Activated naive CD8-positive, alpha-beta T cell treated with anti-CD3 and anti-CD28 coated beads, Interleukin-2, amount 50 U/mL, for 16 hours (primary cell): ENCODE measurements at places on chromosomes 7 and 10.

GRCh38 chr7:80781146-80781545 is 137.7 kb downstream of the SEMA3C start:
- no peak for DNase-seq

GRCh38 chr7:101882595-101883564 is 65.5 kb downstream of the CUX1 start:
- DNase-seq, result no peak

GRCh38 chr7:105647591-105647990 is 66.3 kb upstream of the EFCAB10 start:
- DNase-seq, result no peak

GRCh38 chr7:150784120-150784736 is 15.9 kb downstream of the TMEM176B start:
- no peak for DNase-seq

GRCh38 chr10:30445711-30446110 is 11.7 kb downstream of the MAP3K8 start:
- no peak for DNase-seq

GRCh38 chr7:155206318-155207020 is 91.2 kb upstream of the INSIG1 start:
- DNase-seq, result peak; percentile 55

- DNase-seq, result no peak
Observed at GRCh38 chr7:22268884-22269421, 88.0 kb downstream of the RAPGEF5 start.

DNA sequence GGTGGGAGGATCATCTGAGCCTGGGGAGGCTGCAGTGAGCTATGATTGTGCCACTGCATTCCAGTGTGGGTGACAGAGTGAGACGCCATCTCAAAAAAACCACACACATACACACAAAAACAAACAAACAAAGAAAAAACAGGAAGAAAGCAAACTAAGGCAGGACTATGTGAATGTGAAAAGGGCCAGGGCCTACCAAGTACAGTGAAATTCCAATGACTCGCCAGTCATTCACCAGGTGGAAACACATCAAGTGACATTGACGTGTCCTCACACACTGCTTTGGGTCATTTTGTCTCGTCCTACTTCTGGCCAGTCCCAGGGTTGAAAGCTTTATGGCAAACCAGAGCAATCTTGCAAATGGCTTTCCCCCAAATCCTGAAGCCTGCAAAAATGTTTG is 79.9 kb downstream of the HIP1 start:
- DNase-seq, result no peak

DNA sequence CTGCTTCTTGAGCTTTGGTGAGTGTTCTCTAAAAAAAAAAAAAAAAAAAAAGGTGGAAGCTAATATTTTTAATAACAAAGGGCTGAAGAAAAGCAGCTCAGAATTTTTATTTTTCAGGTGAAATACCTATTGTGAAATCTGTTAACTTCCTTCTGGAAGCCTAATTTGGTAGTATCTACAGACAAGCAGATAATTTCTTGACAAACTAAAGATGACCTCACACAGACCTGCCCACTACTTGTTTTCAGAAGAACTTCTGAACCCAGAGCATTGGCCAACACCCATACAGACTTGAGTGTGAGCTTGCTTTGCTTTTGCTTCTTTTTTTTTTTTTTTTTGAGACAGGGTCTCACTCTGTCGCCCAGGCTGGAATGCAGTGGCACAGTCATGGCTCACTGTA is 31.2 kb downstream of the LRRC4 start:
- DNase-seq, result no peak

DNA sequence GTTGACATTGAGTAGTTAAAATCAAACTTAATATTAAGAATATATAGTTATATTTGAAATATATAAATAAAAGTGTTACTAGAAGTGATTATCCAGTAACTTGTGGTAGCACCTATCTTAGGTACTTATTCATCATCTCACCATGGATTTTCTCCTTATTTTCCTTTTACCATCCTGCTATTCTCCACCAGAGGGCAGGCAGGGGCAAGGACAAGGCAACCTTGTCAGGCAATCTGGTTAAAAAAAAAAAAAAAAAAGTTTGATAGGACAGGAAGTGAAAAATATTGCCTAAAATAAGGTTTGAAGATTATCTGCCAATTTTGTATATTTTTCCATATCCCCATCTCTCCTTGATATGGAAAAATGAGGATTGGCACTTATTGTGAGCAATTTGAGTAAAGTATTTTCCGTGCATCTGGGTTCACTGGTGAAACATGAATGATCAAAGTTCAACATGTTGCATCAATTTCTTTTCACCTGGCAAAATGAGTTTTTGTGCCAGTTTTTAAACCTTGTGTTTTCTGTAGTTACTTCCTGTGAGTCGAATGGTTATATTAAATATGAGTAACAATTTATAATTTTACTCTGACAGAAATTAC is 256.7 kb downstream of the AGMO start:
- DNase-seq, result no peak

- DNase-seq, result no peak
Observed at GRCh38 chr7:148275359-148275890, 315.1 kb upstream of the C7orf33 start.

DNA sequence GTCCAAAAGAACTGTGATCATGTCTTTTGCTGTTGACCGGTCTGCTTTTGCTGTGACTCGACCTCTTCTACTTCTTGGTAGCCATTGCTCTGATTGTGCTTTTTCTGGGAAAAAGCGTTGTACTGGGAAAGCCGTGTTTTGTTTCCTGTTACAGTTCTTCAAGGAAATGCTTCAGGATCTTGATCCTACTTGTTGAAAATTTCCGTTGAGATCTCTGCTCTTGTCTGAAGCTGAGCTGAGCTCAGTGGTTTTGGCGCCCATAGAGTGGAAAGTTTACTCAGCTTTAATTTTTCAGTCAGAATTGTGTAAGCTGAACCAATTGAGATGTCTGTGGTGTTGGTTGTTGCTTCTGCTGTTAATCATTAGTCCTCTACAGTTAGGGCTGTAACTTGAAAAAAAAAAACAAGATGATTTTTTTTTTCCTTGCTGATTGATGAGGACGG is 302.2 kb downstream of the CCDC3 start:
- no peak for DNase-seq

GRCh38 chr10:19713159-19713558 is 103.1 kb upstream of the PLXDC2 start:
- DNase-seq, result no peak

- DNase-seq, result no peak
Observed at GRCh38 chr10:25952857-25953256, 18.8 kb downstream of the MYO3A start.

DNA sequence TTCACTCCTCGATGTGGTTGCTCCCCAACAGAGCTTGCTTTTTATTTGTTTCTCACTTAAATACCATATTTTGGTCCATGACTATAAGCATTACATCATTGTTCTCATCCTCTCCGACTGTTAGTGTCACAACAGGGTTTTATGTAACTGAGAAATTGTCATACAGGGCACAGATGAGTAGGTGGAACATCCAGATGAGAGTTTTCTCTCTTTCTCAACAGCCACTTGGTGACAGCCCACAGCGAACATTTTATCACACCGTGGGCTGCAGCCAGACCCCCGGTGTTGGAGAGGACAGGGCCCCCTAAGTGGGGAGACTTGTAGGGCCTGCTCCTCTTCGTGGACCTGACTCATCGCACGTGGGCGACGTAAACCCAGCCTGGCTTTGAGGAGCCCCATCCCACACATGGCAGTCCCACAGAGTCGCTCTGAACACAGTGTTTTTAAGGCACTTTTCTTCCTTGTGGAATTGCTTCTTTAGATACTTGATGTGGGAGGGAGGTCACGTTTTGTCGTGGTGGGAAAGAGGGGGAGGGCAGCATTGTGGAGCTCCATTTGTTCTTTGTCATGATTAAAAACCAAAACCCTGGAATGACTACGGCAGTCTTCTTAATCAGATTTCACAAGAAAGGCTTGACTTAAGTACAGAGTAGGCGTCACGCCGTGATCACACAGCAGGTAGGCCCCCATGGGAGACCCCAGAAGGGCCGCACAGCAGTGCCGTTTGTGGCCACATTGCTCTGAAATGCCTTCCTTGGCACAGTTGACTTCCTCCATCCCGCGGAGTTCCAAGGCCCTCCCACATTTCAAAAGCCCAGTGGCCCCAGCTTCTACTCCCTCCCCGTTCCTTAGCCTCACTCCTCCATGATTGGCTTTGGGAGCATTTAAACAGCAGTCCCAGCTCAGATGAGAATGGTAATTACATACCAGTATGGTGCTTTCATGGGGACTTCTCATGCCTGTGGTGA is 220.6 kb downstream of the CCDC3 start:
- DNase-seq, result no peak

- no peak for DNase-seq
Observed at GRCh38 chr10:18021725-18022480, 70.2 kb downstream of the SLC39A12 start.

GRCh38 chr7:25859412-25860274 is 292.4 kb upstream of the NFE2L3 start:
- no peak for DNase-seq

DNA sequence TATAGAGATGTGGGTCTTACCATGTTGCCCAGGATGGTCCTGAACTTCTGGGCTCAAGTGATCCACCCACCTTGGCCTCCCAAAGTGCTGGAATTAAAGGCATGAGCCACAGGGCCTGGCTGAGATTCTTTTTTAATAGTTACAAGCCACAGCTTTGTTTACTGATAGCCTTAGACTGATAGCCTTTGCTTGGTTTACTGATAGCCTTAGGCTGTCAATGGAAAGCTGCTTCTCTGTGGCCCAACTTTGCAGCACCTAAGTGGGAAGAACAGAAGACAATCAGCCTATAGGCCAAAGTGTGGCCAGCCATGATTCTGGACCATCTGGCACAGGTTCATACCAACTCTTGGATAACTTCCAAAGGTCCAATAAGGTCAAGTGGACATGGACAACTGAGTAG is 24.1 kb upstream of the CDCA7L start:
- no peak for DNase-seq

DNA sequence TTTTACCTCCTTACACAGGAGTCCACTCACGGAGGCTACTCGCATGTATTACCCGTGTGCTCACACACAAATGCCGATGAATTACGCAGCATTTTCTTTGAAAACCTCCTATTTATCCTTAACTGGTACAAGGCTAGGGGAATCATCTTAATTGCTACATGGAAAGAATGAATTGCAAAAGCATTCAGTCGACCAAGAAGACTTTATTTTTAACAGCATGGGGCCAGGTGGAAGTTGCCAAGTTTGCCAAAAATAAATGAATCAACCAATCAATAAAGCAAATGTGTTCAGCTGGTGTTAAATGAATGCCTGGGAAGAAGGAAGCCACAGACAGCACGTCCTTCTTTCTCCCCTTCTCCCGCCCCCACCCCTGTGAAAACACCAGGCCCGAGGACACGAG is 55.8 kb downstream of the CTBP2 start:
- DNase-seq, result no peak

GRCh38 chr10:28796606-28797512 is 119.5 kb downstream of the BAMBI start:
- DNase-seq, result no peak

- DNase-seq, result no peak
Observed at GRCh38 chr10:27457966-27458365, 46.1 kb upstream of the RAB18 start.

DNA sequence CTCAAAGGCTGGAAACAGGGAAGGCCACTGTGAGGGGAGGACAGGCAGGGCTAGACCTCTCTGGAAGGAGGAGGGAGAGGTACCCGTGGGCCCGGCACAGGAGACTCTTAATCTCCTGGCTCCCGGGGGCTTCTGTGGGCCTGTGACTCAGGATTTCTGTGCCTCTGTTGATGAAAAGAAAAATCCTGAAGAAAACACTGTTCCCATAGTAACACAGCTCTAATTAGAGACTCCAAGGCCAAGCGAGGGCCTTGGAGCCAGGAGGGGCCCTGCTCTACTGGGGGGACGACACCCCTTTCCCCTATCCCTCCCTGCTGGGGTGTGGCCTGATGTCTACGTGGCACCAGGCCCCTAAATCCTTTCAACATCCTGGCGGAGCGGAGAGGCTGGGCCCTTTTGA is 174.1 kb upstream of the TNRC18 start:
- DNase-seq, result no peak

GRCh38 chr7:28178599-28178998 is 2.0 kb downstream of the JAZF1 start:
- DNase-seq, result no peak

- no peak for DNase-seq
Observed at GRCh38 chr10:50501478-50501877, 122.3 kb downstream of the SGMS1 start.

DNA sequence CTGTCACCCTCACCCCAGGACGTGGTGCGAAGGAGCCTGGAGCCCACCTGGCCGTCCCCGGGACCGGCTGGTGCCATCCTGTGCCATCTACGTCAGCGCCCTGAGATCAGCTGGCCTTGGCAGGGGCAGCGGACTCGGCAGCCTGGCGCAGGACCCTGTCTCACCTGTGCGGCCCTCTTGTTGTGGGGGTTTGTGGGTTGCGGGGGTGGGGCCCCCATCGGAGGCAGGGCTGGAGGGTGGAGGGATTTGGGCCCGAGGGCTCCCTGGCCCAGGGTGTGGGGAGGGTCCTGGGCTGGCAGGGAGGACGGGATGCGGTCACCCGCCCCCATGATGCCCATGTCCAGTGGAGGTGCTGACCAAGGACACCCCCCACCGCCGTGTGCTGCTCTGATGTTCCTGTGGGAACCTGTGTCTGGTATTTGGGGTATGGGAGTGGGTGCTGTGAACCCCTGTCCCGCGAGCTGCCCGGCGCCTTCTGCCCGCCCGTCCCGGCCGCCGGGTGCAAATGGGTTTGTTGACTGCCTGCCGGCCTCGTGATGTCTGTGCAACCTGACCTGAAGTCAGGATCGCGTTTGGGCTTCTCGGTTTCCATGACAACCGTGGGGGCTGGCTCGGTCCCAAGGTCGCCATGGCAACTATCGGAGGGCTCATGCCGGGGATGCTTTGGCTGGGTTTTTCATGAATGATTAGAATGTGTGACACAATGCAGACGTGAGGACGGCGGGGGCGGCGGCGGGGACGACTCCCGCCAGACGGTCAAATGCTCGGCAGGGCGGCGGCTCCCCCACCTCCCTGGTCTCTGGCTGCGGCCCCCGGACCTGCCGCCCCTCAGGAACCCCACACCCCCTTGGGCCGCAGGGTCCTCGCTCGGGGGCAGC is 7.3 kb downstream of the MAFK start:
- DNase-seq, result no peak

- no peak for DNase-seq
Observed at GRCh38 chr7:26504411-26505120, 212.9 kb downstream of the SNX10 start.

DNA sequence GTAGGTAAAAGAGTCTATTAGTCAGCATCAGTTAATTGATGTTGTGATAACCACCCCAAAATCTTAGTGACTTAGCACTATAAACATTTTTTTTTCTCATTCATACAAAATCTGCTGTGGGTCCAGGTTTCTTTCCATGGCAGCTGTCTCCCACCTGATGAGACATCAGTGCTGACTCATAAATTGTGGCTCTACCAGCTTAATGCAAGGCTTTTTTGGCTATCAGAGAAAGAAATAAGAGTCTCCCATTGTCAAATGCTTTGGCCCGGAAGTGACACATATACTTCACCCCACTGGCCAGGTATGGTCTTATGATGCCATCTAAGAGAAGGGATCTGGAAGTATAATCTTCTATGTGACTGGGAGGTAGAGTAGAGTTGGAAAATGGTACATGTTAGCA is 14.5 kb downstream of the DNAJB9 start:
- no peak for DNase-seq

GRCh38 chr7:35747611-35748010 is 52.7 kb upstream of the HERPUD2 start:
- no peak for DNase-seq

GRCh38 chr10:59905731-59906416 is 482 bp downstream of the CCDC6 start:
- DNase-seq, result no peak

- no peak for DNase-seq
Observed at GRCh38 chr10:18500576-18500975, 150.8 kb downstream of the NSUN6 start.

GRCh38 chr7:35780070-35780469 is 20.8 kb upstream of the SEPTIN7 start:
- no peak for DNase-seq
